ENCODE measurements at places on chromosomes 2 and 18.

GRCh38 chr2:156739301-156739700 is 303.1 kb downstream of the GPD2 start:
- no peak for DNase-seq

DNA sequence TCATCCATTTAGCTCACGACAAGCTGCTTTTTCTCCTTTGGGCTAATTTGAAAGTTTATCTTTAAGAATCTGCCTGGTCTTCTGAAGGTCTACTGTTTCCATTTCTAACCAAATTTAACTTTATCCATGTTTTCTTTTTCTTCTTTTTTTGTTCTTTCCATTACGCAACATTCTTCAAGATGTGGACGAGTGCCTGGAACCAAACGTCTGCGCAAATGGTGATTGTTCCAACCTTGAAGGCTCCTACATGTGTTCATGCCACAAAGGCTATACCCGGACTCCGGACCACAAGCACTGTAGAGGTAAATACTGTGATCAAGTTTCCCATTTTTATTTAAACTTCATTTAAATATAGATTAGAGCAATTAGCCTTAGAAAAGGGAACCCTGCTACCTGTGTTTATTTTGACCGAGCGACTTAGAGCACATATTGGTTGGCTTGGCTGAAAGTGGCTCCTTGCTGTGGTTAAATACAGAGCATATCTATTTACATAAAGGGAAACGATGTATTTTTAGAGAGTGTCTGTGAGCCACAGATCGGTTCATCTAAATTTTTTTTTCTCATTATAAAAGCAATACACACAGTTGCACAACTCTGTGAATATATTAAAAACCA is 183.4 kb upstream of the RASGRP3 start:
- DNase-seq = no peak

DNA sequence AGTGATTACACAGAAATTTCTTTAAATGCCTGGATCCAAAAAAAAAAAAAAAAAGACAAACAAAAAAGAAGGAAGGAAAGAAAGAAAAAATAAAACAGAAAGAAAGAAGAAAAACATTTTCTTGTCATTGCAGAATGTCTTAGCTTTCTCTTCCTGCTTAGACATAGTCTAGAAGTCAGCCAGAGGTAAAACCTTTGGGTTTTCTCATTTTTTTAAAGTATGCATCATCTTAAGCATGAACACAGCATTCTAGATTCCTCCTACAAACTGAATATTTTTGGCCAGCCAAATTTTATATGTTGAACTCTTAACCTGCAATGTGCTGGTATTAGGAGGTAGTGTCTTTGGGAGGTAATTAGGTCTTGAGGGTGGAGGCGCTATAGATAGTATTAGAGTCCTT is 243.9 kb downstream of the TRIB2 start:
- no peak for DNase-seq

DNA sequence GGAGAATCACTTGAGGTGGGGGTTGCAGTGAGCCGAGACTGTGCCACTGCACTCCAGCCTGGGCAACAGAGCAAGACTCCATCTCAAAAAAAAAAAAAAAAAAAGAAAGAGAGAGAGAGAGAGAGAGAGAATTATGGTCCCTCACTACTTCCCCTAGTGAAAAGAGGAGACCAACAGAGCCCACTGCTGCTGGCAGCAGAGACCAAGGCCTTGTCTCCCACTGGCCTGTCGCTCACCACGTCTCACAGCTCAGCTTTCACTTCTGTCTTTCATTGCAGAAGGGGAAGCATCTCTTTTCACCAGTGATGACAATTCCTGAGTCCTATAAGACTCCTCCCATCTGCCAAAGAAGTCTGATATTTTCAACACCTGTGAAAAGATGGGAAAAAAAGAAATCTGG is 81.3 kb downstream of the CLHC1 start:
- no peak for DNase-seq

DNA sequence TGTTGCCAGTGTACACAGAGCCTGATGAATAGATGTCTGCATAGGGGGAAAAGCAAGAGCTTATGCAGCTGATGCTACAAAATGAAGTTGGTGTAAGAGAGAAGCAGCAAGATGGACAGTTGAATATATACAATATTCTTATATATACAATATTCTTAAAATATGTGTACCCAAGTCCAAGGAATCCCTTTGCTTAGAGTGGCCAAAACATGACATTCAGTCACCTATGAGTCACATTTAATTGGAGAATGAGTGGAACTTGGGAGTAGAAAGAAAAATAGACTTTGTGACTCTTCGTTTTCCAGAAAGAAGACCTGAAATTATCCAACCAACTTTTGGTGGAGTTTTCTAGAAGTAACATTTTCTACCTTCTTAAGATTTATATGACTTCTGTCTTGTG is 81.8 kb downstream of the SCN9A start:
- no peak for DNase-seq

GRCh38 chr2:8177566-8177965 is 504.3 kb upstream of the ID2 start:
- DNase-seq = no peak

GRCh38 chr2:186891185-186891621 is 42.2 kb upstream of the ZSWIM2 start:
- no peak for DNase-seq

DNA sequence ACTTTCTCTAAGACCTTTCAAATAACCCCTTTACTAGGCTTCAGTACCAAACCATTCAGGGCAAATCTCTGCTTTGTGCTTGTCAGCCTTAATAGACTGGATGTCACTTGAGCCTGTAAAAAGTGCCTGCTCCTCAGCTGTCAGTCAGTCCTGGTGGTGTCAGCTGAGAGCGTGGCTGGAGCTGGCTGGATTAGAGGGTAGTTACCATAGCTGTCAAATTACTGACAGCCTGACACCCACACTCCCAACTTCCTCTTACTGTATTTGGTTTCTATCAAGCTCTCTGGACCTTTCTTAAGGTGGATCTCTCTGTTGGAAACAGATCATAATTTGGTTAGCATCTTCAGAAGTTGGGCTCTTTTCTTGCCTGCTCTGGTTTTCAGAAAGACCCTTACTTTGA is 371.4 kb upstream of the ATP5MC3 start:
- DNase-seq = no peak

Data from Jurkat, Clone E6-1 (cell line).